ENCODE measurements at places on chromosomes 12 and 14. TPM values are rescaled to one million over a fixed set of nuclear protein-coding genes. Genes with fewer than 3 reads are reported as not detected.
A peak's percentile ranks its signal among the peaks of the same experiment; 100 is the strongest.

DNA sequence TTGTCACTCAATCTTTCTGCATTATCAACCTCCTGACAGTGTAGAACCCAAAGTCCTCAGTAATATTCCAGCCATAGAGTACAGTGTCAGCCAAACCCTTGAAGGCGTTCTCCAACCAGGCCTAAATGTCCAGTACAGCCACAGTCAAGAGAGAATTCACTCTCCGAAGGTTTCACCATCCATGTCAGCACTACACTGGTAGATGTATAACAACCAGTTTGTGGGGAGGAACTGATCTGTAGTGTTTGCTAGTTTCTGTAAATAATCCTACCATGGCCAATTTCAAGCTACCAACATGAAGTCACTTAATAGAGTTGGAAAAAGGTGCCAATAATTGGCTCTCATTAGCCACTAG, 456 bp upstream of the MDP1 start:
- DNase-seq: no peak

GRCh38 chr12:26768611-26769603, 64.1 kb downstream of the ITPR2 start:
- DNase-seq: no peak

- no peak for DNase-seq
Observed at GRCh38 chr12:98465505-98465904, 49.9 kb upstream of the TMPO start.

EIF2S3B gene
- 0.41 TPM for total RNA-seq

KLRK1 gene
- total RNA-seq: 3.3 TPM

DNA sequence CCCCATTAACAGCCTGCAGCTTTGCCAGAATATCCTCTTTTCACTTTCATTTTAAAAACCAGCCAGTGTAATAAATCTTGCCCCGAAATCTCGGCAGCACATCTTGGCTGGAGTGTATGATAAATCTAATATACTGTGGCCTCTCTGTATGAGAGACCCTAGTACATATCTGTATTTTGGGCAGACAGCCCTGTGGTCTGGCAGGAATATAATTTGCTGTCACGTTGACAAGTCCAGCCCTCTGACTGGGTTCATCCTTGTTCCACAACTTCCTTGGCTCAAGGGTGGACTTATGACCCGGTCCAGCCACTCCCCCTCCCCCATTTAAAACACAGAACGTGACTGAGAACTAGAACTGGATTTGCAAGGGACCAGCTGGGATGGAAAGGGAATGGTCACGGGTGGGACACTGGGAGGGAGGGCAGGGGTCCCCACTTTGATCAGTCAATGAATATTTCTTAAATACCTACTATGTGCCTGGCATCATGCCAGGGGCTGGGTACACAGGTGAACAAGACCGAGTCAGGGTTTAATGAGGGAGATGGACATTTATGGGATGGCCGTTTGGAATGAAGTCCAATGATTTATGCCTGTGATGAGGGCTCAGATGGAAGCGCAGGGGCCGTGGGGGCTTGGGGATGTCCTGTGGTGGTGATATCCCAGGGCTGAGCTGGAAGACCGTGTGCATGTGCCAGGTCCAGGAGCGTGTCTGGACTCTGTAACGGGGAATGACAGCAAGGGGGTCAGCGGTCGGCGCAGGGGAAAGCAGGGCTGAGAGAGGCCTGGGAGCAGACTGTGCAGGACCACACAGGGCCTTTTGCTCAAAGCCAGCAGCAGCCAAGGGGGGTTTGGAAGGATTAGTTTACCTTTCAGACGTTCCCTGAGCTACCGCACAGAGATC, 190.5 kb downstream of the PHETA1 start:
- no peak for DNase-seq

GRCh38 chr14:36505181-36505815, 14.7 kb downstream of the NKX2-1 start:
- DNase-seq: no peak

DNA sequence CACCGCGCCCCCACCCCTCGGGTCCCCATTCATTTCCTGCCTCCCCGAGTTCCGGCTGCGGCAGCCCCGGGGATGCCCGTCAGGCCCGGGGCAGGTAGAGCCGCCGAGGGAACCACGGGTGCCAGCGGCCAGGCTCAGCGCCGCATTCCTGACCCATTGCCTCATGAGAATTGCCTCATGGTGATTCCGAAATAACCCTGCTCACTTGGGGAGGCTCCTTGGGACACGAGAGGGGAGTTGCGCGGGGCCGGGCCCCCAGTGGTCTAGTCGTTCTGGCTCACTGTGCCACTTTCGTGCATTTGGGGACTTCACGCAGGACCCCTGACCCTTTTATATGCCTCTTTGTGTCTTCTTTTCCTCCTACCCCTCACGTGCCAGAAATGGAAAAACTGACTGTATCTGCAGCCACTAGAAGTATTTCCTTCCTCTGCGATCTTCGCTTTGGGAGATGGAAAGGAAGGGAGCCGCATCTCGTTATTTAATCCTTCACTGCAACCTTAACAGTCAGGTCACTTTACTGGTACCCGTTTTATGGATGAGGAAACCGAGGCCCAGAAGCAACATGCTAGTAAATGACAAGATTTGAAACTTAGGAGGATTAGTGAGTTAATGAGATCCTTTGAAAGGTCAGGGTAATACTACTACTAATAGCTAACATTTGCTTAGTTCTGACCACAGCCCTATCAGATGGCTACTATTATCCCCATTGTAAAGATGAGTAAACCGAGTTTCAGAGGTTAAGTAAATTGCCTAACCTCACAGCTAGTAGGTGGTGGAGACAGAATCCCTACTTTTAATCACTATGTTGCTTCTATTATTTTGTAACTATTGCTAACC, 768 bp downstream of the PTPN11 start:
- DNase-seq: peak; percentile 72

- DNase-seq: no peak
Observed at GRCh38 chr12:47711448-47711847, 5.6 kb upstream of the RPAP3 start.

DNA sequence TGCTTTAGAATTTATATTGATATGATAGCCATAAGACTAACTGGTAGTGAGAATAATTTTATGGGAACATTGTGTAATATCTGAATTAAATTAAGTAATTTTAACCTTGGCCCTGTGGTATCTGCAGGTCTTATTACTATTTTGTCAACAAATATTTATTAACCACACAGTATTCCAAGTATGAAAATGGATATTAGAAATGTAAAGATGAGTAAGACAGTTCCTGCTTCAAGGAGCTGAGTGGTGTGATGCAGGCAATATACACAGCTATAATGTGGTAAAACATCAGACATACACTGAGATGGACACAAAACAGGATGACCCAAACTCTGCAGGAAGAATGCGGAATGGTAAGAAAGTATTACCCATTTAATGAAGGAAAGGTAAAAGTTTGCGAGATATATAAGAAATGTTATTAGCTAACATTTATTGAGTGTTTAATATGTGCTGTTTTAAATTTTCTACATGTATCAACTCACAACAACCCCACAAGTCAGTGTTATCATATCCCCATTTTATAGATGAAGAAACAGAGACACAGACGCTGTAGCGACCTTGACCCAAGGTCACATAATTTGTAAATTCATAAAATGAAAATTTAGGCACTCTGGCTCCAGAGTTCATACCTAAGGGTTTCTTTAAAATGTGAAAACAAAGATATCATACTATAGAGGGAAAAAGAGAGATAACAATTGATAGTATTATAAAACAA, 12.7 kb downstream of the ABCD2 start:
- DNase-seq: no peak

FSCB gene
- total RNA-seq: not detected

DNA sequence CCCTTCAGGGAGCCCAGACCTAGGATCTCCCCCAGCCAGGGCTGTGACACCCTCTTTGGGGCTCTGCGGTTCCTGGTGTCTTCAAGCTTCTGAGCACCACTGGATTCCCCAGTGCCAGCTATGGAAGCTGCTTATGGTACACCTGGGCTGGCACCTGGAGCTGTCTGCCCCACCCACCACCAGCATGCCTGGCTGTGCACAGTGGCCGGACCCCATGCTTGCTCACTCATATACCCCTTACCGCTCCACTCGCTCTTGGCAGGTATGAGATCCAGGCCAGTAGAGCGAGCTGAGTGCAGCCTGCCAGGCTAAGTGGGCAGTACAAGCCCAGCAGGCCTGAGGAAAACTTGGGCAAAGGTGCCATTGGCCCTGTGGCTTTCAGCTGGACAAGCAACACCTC, 114.0 kb downstream of the DACT1 start:
- no peak for DNase-seq

ADAM20 gene
- 0.53 TPM for total RNA-seq
